ENCODE measurements at places on chromosomes 11 and 22.

- H3K27ac ChIP-seq: no peak overlapping the region
- H3K4me3 ChIP-seq: no peak overlapping the region
- 0 out of 2 replicates have a peak, but pooled peaks cover 3% of the 10 kb centered on the region for H3K4me1 ChIP-seq
These were observed 82.2 kb downstream of the FCHSD2 start for GRCh38 chr11:73059915-73060314.

- DNase-seq: peak; percentile 31
- no peaks in the 10 kb centered on the region for H3K36me3 ChIP-seq
- peaks cover 14% of the 10 kb centered on the region for H3K4me1 ChIP-seq
- no peak overlapping the region for H3K4me3 ChIP-seq
- H3K27ac ChIP-seq: 0 out of 2 replicates have a peak overlapping the region, but pooled peaks have one; percentile 22
These were observed 84.0 kb upstream of the CTSC start for GRCh38 chr11:88421530-88421929.

DNA sequence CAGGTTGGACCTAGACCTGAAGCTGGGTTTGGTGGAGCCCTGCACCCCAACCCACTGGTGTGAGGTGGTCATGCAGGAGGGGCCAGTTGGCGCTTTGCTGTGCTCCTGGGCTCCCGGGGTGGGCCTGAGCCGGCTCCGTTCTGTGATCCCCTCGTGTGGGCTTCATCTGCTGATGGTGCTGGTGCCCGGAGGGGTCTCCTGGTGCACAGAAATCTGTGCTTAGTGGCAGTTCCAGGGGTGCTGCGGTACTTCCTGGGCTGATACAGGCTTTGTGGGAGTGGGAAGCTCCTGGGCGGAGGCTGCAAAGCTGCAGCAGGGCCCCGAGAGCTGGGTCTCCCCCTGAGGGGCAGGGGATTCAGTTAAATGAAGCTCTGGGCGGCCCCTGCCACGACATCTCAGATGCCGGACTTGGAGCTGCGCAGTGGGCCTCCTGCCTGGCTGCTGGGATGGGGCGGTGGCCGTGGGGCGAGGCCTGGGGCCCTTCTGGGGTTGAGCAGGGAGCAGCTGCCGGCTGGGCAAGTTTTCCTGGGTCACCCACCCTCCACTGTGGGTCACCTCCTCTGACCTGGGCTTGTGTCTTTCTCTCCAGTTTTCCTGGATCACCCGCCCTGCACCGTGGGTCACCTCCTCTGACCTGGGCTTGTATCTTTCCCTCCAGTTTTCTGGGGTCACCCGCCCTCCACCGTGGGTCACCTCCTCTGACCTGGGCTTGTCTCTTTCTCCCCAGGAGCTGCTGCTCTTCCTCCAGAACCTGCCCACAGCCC lies 410.5 kb downstream of the TBC1D22A start:
- no peaks in the 10 kb centered on the region for H3K27me3 ChIP-seq
- H3K4me3 ChIP-seq: no peak overlapping the region
- H3K27ac ChIP-seq: no peak overlapping the region
- no peak for DNase-seq
- H3K4me1 ChIP-seq: no peaks in the 10 kb centered on the region

DNA sequence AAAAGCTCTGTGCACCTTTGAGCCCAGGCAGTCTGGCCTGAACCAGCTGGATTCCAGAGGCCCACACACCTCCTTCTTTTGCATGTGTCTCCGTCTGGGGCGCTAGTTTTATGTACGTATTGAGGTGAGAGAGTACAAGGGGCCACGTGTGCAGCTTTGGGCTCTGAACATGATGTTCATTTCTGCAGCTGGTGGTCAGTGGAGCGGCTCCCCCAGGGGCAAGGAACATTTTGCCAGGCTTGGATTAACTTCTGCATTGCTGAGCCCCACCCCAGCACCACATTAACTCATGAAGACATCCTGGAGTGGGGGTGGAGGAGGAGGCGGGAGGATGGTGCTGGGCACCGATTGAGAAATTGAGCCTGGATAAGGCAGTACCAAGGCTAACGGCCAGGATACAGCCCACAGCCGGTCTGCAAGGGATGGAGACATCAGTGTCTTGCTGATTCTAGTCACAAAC lies 13.8 kb downstream of the USP2 start:
- no peak overlapping the region for H3K27ac ChIP-seq
- no peaks in the 10 kb centered on the region for H3K4me1 ChIP-seq
- no peaks in the 10 kb centered on the region for H3K36me3 ChIP-seq
- H3K27me3 ChIP-seq: peaks cover 9% of the 10 kb centered on the region
- H3K4me3 ChIP-seq: no peak overlapping the region
- DNase-seq: no peak

DNA sequence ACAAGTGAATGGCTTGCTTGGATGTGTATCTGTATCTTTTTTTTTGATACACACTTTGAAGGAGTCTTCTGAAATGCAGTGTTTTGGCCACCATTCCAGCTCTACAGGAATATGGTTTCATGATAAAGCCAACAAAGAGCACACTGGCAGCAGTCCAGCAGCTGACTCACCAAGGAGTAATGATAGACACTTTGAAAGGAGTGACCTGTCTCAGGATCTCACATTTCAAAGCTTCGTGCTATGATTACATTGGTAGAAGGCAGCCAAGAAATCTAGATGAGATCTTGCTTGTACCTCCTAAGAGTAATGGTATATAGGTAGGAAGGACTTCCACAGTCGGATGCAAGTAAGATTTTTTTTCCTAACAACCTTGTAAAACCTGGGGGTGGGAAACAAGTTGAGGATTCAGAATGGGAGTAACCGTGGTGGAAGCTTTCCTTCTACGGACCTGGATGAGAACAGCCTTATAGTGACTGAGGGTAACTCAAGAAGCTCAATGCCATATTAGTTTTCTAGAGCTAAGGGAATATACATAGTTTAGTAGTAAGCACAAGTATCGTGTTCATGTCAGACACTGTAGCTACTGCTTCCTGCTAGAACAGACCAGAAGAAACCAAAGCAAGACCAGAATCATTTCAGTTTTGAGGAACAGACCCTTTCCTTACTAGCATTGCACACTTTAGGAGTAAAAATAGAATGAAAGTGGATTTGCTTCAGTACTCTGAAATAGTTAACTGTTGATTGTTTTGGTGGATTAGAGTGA lies 25.0 kb downstream of the MTMR3 start:
- H3K4me1 ChIP-seq: no peaks in the 10 kb centered on the region
- no peak overlapping the region for H3K27ac ChIP-seq
- H3K36me3 ChIP-seq: no peaks in the 10 kb centered on the region
- H3K4me3 ChIP-seq: no peak overlapping the region

- no peak for DNase-seq
- H3K4me3 ChIP-seq: no peak overlapping the region
- no peak overlapping the region for H3K27ac ChIP-seq
- no peaks in the 10 kb centered on the region for H3K27me3 ChIP-seq
- no peaks in the 10 kb centered on the region for H3K36me3 ChIP-seq
These were observed 8.2 kb downstream of the OR51B5 start for GRCh38 chr11:5335170-5335569.

GRCh38 chr11:81989093-81989492 lies 744.6 kb downstream of the FAM181B start:
- no peaks in the 10 kb centered on the region for H3K4me1 ChIP-seq
- no peak overlapping the region for H3K4me3 ChIP-seq
- no peaks in the 10 kb centered on the region for H3K36me3 ChIP-seq
- DNase-seq: no peak
- H3K27me3 ChIP-seq: no peaks in the 10 kb centered on the region

GRCh38 chr11:6572215-6572614 lies 31.2 kb downstream of the RRP8 start:
- no peak overlapping the region for H3K4me3 ChIP-seq
- H3K4me1 ChIP-seq: no peaks in the 10 kb centered on the region
- no peak overlapping the region for H3K27ac ChIP-seq
- H3K27me3 ChIP-seq: no peaks in the 10 kb centered on the region
- peaks cover 1% of the 10 kb centered on the region for H3K36me3 ChIP-seq
- DNase-seq: no peak

DNA sequence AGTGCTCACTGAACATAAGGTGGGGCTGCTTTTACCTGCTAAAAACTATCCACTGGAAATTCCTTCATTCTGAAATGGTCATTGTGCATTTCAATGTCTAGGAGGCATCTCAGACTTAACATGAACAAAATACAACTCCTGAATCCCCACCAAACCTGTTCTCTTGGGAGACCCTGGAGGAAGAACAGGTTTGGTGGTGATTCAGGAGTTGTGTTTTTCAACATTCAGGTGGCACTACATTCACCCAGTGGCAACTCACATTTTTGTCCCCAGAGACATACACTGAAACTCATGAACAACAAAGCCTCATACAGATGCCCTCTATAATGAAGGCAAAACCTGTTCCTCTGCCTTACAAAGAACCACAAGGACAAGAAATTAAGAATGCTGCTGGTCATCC lies 64.3 kb upstream of the CYP2D6 start:
- no peak overlapping the region for H3K4me3 ChIP-seq
- no peak overlapping the region for H3K27ac ChIP-seq
- H3K27me3 ChIP-seq: no peaks in the 10 kb centered on the region
- no peak for DNase-seq

DNA sequence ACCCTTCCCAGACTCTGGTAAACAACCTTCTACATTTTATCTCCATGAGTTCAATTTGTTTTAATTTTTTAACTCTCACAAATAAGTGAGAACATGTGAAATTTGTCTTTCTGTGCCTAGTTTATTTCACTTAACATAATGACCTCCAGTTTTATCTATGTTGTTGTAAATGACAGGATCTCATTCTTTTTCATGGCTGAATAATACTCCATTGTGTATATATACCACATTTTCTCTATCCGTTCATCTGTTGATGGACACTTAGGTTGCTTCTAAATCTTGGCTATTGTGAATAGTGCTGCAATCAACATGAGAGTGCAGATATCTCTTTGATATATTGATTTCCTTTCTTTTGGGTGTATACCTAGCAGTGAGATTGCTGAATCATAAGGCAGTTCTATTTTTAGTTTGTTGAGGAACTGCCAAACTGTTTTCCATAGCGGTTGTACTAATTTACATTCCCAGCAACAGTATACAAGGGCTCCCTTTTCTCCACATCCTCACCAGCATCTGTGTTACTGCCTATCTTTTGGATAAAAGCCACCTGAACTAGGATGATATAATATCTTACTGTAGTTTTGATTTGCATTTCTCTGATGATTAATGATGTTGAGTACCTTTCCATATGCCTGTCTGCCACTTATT lies 93.9 kb downstream of the ATG16L2 start:
- H3K27ac ChIP-seq: no peak overlapping the region
- DNase-seq: no peak
- no peaks in the 10 kb centered on the region for H3K4me1 ChIP-seq
- no peaks in the 10 kb centered on the region for H3K27me3 ChIP-seq

GRCh38 chr11:65116370-65117205 lies 913 bp downstream of the ZNHIT2 start:
- peak overlapping the region; percentile 68 for H3K27ac ChIP-seq
- DNase-seq: no peak

Measured in GM12878 (cell line).